ENCODE measurements at places on chromosomes 2 and 18.

- DNase-seq = peak; percentile 48
These were observed 61.8 kb downstream of the ACAA2 start for GRCh38 chr18:49751427-49752094.

- no peak for DNase-seq
These were observed 44.6 kb downstream of the SMAD4 start for GRCh38 chr18:51074605-51075004.

GRCh38 chr2:11454824-11455223 lies 11.1 kb downstream of the E2F6 start:
- DNase-seq = no peak

DNA sequence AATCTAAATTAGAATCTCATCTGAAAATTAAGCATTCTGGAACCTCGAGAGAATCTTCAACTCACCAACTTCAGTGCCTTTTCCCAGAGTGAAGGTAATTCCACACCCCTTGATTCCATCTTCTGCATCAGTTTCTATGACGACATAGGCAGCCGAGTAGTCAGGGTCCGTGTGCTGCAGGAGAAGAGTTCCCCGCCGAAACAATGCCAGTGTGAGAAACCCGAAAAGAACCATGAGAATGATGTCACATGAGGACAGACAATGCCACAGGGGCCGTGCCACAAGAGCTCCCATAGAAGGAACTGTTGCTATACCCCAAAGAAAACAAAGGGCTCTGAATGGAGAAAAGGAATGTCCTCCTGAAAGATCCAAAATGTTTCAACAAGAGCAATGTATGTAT lies 6.0 kb downstream of the ENOSF1 start:
- no peak for DNase-seq

GRCh38 chr2:25168256-25169072 lies at the start of gene POMC:
Gene POMC, minus strand, starts transcription at chr2:25168580. Its CDS starts 3,808 bp downstream, at chr2:25164772.
- no peak for DNase-seq

DNA sequence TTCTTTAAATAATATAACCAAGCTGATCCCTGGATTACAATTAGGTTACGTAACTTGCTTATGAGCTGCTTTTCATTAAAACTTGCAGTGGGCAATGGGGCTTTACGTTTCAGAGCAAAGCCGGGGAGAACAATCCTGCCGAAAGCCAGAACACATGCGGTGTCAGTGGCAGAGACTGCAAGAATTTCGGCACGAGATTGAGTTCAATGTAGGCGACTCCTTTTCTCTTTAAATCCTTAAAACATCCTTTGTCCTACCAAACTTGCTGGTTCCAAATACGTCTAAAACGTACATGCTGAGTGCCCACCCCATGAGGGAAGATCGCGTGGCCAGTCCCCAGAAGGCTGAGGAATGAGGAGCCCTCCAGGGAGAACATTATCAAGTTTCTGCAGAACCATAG lies 36.8 kb upstream of the NCOA1 start:
- DNase-seq = no peak

- no peak for DNase-seq
These were observed 361 bp upstream of the HAT1 start for GRCh38 chr2:171921970-171922229.

DNA sequence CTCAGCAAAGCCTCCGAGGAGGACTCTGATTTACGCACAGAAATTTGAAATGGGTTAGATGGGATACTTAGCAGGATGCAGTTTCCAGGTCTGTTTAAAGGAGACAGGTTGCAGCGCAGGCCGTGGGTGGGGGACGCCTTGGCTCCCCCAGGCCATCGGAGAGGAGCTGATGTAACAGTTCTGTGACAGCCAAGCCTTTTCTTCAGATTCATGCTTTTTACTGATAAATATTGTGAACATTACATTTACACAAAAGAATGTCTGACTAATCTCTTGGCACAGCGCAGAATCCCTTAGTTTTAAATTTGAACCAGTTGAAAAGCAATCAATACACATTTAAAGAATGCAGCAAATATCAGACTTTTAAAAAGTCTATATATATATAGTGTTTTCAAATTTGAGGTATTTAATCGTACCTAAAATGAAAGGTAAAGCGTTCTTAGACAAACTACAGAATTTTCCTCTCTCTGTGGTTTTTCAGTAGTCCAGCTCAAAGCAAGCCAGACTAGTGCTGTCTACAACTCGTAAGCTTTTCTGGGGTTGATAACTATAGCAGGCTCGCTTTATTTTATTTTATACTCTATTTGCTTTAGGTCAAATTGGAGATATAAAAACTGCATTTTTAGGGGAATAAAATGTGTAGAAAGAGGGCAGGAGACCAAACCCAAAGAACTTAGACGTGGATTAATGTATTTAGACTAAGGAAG lies 221.9 kb downstream of the PIEZO2 start:
- DNase-seq = no peak

DNA sequence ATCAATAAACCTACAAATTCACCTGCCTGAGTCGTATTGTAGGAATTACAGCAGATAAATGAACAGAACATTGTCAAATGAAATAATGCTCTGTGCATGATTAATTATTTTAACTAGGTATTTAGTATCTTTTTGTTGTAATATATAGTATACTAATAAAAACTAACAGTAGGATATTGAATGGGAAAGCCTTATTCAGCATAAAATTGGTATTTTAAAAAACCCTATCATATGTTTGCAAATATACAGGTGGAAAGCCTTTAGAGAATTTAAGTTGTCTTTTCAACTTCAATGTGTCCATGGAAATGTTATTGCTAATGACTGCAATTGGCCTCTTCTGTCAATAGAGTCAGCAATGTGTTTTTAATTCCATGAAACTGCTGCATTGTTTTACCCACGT lies 40.8 kb upstream of the SLC35F5 start:
- DNase-seq = no peak

GRCh38 chr2:232535761-232536530 lies 3.5 kb upstream of the CHRNG start:
- no peak for DNase-seq

GRCh38 chr2:229287823-229288222 lies 16.7 kb upstream of the PID1 start:
- DNase-seq = no peak

DNA sequence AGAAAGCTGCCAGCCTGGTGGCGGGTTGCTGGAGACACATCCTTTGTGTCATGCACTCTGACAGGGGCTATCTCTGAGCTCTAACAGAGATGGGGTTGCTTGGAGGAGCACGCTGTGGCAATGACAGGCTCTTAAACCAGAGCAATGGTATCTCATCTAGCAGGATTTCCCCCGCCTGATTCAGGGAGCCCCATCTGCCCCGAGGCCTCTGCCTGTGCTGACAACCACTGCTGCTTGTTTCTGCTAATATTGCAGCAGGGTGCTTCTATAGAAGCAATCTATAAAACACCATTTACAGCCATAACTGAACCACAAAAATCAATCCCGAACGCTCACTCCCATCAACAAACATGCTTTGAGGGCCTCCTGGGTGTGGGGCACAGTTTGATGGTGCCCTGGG lies 12.8 kb upstream of the DNPEP start:
- no peak for DNase-seq

DNA sequence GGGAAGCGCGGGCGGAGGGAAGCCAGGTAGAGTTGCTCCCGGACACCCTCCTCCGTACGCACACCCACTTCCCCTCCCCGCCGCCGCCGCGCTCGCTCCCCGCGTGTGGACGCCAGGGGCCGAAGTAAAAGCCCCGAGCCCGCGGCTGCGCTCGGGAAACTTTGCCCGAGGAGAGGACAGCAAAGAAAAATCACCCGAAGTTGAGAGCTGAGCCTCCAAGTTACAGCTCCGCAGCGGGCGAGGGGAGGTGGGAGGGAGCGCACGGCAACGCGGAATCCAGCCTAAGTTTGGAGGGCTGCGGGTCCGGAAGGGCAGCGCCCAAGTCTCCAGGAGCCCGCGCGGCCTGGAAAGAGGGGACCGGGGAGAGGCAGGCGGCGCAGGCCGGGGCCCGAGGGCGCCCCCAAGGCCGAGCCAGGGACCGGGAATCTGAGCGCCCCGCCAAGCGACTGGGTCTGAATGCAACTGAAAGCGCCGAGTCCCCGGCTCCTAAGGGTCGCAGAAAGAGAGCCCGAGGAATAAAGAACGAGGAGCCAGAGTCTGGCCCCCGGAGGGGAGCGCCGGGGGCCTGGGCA lies 706 bp upstream of the BCL11A start:
- DNase-seq = peak; percentile 42

- no peak for DNase-seq
These were observed 35.1 kb downstream of the SH2D6 start for GRCh38 chr2:85453571-85453970.

DNA sequence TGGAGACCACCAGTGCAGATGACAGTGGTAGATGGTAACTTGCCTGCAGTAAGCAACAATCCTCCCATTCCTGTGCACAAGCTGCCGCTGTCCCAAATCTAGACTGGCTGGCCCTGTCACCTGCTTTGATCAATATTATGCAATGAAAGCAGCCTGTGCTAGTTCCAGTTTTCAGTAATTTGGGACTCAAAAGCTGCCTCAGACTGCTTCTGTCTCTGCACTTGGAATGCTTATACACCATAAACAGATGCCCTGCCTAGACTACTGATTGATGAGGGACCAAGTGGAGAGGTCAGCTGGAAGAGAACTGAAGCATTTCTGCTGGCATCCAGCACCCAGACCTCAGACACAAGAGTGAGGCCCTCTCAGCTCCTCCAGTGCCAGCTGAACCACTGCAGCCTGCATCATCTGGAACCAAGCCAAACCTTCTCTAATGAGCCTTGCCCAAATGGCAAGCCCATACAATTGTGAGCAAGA lies 24.9 kb downstream of the CCBE1 start:
- DNase-seq = no peak

DNA sequence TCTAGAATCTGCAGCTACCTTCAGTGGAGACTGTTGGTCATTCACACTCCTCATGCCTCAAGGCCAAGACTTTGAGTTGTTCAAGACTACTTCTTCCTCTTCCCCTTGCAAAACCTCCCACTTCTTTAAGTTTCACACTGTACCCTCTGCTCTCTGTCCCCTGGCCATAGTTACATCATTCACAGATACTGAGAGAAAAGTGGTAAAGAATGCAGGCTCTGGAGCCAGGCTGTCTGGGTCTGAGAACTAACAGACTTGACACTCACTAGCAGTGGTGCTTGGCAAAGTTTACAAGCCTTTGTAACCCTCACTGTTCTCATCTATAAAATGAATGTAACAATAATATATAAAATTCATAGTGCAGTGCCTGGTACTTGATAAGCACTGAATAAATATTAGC lies 61.8 kb downstream of the CDH20 start:
- no peak for DNase-seq

GRCh38 chr2:38079116-38080052 lies 3.4 kb upstream of the CYP1B1 start:
- DNase-seq = no peak

DNA sequence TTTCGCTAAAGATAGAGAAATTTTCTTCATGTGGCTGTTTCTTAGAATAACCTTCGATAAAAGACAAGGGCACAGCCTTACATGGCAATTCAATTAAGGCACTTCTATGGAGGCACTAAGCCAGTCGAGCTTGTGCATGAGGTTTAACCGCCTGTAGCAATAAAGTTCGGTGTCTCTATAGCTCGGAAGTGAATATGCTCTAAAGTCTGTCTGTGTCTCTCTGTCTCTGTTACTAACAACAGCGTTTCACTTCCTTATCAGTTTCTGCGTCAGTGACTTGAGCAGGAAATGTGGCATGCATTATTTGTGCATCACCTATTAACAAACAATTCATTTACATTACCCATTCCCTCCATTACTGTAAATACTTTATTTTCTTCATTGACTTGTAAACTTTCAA lies 365.1 kb upstream of the NETO1 start:
- no peak for DNase-seq

- DNase-seq = no peak
These were observed 91.0 kb upstream of the LCLAT1 start for GRCh38 chr2:30356071-30356470.

- DNase-seq = no peak
These were observed 79.8 kb downstream of the ASB1 start for GRCh38 chr2:238506371-238507068.

- DNase-seq = no peak
These were observed 18.9 kb downstream of the ATP8B1 start for GRCh38 chr18:57784034-57784800.

DNA sequence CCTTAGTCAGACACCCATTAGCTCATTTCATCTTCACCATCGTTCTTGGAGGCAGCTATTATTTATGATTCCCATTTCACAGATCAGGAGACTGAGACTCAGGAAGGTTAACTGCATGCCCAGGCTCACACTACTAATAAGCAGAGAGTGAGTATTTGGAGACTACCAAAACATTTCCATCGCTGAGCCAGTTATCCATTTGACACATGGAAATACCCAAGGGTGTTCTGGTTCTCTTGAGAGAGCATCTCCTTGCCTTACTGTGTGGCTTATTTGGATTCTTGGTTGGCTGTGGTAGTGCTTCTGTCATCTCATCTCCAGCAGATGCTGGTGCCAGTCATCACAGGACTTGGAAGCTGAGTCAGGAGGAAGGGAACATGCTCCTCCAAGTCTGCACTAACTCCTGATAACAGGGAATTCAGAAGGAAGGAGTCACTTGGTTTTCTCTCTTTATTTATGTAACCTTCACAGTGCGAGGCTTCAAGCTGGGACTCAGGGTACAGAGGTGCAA lies 55.2 kb downstream of the RASGRP3 start:
- DNase-seq = no peak

DNA sequence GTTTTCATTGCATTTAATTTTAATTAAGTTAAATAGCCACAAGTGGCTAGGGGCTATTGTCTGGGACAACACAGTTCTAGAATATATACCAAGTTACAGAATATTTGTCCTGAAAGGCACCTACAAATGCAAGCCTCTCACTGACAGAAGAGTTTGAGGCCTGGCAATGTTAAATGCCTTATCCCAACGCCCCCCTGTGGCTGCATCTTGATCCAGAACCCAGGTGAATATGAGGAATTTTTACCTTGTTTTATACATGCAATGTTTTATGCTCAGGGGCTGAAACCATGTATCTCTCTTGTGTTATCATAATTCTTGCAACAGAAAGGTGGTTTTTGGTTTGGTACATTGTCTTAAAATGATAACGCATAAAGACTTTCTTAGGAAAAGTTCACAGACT lies 71.8 kb upstream of the SEC11C start:
- DNase-seq = no peak

- no peak for DNase-seq
These were observed 48.9 kb downstream of the PTPN4 start for GRCh38 chr2:119808516-119809147.

DNA sequence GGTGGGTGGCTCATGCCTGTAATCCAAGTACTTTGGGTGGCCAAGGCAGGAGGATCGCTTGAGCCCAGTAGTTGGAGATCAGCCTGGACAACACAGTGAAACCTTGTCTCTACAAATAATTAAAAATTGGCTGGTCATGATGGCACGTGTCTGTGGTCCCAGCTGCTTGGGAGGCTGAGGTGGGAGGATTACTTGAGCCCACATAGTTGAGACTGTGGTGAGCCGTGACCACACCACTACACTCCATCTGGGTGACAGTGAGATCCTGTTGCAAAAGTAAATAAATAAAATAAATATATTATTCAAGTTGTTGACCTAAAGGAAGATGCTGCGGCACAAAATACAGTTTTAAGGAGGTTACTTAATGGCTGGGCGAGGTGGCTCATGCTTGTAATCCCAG lies 72.7 kb downstream of the LAMA3 start:
- DNase-seq = no peak

GRCh38 chr2:55598056-55598795 lies 19.2 kb downstream of the PPP4R3B start:
- DNase-seq = no peak
